Bronchial epithelial cell (primary cell): ENCODE measurements at places on chromosomes 7 and 10.

- DNase-seq: no peak
These were observed 98.4 kb downstream of the CHRM2 start for GRCh38 chr7:136966825-136967224.

DNA sequence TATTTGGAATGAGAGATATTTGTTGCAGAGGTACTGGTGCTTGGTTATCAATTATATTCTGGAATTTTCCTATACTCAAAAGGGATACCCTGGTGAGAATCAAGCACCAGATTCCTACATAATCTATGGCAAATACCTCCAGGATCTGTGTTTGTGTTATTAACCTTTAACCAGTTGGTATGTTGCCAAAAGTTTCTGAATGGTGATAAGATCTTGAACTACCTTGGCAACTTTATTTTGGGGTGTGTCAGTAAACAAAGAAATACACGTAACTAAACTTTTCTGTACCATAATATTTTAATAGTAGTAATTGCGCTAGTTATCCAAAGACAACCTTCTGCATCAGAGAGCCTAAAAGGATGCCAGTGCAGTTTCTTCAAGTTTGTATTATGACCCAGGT is 13.4 kb downstream of the SCIN start:
- no peak for DNase-seq

DNA sequence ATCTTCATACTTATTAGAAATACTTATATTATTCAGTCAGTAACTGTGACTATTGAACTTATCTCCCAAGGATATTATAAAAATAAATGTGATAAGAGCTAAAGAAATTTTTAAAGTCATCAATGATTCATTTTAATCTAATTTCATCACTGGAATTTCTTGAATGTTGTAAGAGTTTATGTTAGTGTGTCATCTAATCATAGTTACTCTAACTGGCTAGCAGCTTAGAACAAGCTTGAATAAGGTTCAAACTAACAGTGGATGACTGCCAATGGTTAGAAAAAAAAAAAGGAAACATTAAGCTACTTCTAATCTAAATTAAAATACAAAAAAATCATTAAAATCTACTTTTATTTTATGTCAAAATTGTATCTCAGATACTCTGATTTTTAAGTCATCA is 1066.3 kb downstream of the CNTNAP2 start:
- no peak for DNase-seq

GRCh38 chr10:71522442-71523144 is 125.9 kb downstream of the CDH23 start:
- DNase-seq: no peak

- peak; percentile 14 for DNase-seq
These were observed 1.1 kb downstream of the RHOBTB1 start for GRCh38 chr10:60942788-60943315.

- DNase-seq: peak; percentile 74
These were observed 588.5 kb downstream of the TNS3 start for GRCh38 chr7:46993396-46993795.

- no peak for DNase-seq
These were observed 602.3 kb upstream of the MGMT start for GRCh38 chr10:128864554-128865295.

DNA sequence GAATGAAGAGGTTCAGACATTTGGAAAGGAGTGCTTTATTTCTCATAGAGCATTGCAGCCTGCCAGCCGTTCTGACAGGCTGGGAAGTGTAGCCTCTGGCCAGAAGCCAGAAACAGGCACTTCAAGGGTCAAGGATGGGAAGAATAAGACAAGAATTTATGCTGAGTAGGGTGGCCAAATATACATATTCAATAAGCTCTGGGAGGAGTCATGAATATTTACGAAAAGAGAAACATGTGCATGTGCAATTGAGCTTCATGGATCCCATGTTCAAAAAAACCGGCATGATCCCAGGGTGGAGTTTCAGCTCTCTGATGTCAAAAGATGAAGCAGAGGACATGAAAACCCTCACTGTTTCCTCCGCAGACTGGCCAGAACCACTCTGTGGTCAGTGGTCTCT is 32.9 kb downstream of the TLX1 start:
- no peak for DNase-seq

DNA sequence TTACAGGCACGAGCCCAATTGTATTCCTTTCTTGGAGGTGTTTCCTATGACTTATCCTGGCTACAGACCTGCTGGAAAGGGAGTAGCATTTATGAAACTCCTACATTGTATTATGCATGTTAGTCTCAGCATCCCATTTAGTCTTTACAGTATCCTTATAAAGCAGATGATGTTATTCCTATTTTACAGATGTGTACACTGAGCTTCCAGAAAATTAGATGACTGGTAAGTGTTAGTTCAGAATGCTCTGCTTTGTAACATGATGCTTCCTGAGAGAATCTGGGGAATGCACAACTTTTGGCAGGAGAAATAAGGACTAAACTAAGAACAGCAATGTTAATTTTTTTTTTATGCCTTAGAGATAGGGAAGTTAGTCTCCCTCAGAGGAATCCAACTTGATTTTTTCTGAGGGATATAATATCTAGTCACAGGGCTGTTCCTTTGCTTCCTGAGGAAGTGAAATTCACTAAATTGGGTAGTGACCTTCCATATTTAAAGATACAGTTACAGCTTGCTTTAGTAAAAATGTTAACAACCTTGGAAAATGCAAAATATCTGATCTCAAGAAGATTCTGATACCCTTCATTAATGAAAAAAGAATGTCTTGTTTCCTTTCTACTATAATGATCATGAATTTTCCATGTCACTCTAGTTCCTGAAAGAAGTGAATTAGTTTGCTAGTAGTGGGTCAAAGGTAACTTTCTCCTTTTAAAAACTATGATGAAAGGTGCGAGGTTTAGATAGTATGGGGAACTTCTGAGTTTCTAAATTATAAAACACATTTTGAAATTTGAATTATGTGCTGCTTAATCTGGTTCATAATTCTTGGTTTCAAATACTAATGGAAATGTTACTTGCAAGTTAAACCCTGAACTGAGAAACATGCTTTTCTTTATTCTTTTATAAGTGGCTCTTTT is 194.0 kb upstream of the PRPS1L1 start:
- DNase-seq: no peak

DNA sequence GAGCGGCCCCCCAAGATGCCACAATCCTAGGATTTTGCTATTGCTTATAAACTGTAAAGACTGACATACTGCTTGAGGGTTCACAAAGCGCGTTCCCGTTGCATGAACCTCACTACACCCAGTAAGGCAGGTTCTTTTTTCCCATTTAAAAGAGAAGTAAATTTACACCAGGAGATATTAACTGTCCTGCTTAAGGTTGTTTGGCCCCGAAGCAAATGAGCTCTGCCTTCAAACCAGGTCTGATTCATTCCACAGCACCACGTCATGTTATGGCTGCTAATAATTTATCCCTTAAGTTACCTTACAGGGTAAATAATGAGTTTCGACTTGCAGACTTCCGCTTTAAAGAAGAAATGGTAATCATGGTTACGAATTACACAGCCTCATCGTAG is 559 bp upstream of the FKBP14 start:
- DNase-seq: peak; percentile 95

GRCh38 chr7:95213148-95213547 is 111.2 kb downstream of the PON1 start:
- no peak for DNase-seq
